ENCODE measurements at places on chromosomes 3 and 15.

DNA sequence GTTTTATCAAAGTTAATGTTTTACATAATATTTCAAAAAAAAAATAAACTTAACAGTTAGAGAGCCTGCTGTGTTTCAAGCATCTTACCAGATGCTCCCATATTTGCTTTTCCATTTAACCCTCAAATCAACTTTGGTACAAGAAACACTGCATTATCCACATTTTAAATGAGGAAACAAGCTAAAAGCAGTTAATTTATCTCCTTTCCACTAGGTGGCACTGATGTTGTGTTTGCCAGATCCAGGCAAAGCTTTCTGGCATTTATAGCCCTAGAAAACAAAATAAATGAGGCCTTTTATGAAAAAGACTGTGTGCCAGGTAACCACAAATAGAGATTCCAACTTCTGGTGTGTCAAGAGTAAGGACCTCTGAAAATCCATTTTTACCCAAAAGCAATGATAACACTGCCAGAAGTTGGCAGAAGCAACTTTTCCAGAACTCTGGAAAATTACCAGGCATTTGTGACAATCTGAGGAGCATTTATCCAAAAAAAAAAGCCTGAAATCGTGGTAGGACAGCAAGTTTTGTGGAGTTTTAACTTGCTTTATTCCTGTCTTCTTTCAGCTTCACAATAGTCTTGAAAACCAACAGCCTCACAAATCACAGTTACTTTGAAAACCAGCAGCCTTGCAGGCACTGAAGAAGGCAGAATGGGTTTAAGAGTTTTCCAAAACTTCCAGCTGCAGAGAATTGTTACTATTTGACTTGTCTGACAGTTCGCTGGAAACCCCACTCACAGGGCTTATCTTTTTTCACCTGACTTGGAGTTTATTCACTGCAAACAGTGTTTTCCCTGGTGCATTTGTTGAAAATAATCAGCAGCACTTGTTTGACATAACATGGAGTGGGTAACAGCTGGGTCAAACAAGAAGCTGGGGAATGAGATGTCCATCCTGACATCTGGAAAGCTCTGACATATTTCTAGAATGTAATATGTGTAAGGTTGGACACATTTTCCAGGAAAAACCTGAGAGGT lies 9.2 kb downstream of the FAM162A start:
- no peak for DNase-seq

GRCh38 chr3:16816048-16816780 lies 68.5 kb upstream of the PLCL2 start:
- DNase-seq: no peak

DNA sequence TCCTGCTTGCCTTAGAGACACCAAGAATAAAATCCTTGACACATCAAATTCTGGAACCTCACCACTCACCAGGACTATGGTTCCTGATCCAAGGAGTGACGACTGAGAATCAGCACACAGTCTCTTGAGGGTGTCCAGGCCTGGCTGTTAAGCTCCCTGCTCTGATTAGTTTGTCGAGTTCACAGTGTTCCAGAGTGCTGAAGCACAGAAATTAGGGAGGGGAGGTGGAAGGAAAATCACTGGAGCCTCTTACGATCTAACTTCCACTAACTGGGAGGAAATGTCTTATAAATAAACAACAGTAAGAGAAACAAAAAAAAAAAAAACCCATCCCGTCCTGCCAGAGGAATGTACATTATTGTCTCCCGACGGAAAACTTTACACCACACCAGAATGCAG lies 330.2 kb downstream of the TIGIT start:
- DNase-seq: no peak

DNA sequence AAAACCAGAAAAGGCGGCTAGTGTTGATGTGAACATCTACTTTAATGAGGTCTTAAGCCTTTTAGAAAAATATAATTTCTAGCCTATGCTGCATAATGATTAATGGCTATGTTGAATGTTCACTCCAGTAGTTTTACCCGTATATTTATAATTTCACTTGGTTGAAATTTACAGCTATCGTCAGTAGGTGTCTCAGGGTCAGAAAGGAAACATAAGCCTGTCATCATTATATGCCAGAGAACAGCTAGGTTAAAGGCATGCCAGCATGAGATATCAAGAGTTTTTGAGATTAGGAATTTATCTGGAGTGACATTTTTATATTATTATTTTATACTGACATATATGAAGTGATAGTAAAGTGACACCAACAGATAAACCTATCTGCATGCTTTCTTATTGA lies 904.1 kb downstream of the OTOL1 start:
- DNase-seq: no peak

DNA sequence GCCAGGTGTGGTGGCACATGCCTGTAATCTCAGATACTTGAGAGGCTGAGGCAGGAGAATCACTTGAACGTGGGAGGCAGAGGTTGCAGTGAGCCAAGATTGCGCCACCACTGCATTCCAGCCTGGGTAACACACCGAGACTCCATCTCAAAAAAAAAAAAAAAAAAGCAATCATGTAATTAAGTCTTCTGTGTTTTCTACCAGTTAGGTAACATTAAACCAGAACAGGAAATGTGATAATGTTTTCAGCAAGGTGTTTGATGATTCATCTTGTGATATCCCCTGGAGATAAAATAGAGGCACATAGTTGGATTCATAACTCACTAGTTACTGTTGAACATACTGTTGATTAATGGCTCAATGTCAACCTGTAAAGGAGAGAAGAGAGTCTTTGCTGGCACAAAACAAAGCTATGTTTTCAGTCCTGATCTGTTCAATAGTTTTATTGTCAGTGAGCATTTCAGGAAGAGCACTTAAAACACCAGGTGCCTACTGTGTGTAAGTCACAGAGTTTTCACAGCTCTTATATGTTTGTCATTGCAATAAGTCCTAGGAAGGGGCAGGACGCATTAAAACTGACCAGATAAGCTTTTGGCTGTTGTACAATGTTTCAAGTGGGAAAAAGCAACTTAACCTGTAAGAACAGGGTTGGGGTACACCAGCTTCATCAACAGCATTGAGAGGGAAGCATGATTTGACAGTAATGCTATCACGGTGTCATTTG lies 19.5 kb downstream of the DNAJB11 start:
- no peak for DNase-seq

DNA sequence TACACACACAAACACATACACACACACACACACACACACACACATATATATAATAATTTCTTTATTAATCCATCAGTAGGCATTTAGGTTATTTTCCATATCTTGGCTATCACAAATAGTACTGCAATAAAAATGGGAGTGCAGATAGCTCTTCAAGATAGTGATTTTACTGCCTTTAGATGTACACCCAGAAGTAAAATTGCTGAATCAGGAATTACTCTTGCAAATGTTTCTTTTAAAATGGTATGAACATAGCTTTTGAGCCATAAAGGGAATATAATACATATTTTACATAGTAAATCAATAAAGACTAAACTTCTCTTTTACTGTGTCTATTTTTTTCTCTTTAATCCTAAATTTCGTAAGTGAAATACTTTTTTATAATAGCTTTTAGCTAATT lies 1251.1 kb downstream of the ZPLD1 start:
- DNase-seq: no peak
